ENCODE measurements at places on chromosomes 6 and 20.

- no peak for DNase-seq
Measured at GRCh38 chr20:38181207-38181801, 16.2 kb upstream of the TGM2 start.

DNA sequence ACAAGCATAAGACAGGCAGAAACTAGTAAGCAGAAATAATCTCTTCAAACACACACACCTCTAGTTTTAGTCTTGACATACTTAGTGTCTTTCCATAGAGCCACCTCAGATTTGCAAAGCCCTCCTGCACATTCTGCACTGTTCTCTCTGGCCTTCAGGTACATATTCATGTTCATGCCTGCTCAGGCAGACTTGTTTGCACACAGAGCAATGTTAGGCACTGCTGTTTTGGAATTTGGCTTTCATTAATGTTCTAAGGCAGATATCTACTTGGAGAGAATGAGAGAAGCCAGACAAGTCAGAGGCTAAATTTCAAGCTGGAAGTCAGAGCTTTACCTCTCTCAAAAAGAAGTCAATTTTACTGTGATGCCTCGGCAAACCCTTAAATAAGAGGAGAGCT is 21.3 kb upstream of the DST start:
- DNase-seq: no peak

GRCh38 chr6:63799313-63799712 is 163.7 kb downstream of the PHF3 start:
- no peak for DNase-seq

DNA sequence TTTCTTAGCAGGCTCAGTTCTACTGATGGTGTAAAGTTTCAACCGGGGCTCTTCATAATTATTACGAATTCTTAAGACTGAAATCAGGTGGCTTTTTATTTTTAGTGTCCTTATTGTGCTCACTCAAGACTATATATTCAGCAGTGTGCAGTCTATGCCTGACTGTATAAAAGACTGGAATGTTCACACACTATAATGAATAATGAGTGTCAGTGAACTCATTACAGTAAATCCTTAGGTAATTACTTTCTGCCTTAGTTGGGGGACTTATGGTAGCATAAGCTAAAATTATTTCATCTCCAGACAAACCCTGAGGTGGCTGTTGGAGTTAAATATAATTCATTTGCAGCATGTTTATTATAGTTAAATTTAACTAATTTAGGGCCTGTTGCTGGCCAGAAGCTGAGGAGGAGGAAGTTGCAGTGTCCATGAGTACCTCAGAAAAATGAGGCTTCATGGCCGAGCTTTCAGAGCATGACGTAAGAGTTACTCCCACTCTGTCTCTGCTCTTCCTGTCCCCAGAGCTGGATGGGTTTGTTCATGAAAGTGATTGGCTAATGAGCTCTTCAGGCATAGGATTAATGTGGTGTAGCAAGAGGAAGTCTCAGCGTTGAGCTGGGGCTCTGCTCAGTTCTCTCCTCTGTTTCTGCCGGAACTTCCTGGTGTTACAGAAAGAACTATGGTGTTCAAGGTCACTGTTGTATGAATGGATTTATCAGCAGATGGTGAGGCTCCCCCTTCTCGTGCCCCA is 335.7 kb downstream of the NRN1 start:
- peak; percentile 15 for DNase-seq

DNA sequence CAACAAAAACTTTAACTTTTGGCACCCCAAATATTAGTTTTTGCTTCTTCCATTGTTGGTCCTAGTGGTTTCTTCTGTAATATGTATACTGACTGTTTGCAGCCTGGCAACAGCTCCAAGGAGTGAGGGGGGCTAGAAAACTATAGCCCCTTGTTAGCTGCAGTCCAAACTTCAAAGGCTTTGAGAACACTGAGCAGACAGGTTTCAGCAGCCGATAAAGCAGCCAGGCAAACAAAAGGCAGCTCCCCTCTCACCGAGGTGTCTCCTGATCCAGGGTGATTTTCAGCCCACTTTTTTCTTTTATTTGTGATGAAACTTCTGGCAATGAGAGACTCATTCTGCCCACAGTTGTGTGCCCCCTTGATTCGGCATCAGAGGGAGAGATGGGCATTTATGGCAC is 80.7 kb downstream of the OLIG3 start:
- DNase-seq: no peak

DNA sequence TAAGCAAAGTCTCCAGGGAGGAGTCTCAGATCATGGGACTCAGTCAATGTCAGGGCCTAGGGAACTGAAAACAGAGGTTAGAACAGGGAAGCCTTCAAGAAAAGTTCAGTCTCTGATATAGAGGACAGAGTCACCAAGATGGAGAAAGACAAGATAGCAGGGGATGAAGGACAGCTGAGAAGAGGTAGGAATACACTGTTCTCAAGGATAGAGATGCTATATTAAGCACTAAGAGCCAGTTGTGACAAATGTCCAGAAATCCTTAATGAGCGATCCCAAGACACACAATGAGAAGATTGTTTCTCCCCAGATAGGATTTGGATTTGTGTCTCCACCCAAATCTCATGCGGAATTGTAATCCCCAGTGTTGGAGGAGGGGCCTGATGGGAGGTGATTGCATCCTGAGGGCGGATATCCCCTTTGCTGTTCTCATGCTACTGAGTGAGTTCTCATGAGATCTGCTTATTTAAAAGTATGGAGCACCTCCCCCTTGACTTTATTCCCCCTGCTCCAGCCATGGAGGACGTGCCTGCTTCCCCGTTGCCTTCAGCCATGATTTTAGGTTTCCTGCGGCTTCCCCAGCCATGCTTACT is 168.2 kb downstream of the AKAP7 start:
- no peak for DNase-seq

GRCh38 chr6:142474531-142475289 is 172.9 kb downstream of the ADGRG6 start:
- peak; percentile 78 for DNase-seq

DNA sequence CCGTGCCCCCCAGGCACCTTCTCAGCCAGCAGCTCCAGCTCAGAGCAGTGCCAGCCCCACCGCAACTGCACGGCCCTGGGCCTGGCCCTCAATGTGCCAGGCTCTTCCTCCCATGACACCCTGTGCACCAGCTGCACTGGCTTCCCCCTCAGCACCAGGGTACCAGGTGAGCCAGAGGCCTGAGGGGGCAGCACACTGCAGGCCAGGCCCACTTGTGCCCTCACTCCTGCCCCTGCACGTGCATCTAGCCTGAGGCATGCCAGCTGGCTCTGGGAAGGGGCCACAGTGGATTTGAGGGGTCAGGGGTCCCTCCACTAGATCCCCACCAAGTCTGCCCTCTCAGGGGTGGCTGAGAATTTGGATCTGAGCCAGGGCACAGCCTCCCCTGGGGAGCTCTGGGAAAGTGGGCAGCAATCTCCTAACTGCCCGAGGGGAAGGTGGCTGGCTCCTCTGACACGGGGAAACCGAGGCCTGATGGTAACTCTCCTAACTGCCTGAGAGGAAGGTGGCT is 960 bp downstream of the TNFRSF6B start:
- no peak for DNase-seq

GRCh38 chr20:50813801-50814200 is 18.9 kb downstream of the BCAS4 start:
- no peak for DNase-seq

Data from adipocyte (in vitro differentiated cells).